Common myeloid progenitor, CD34-positive (primary cell): ENCODE measurements at places on chromosomes 2 and 18.

DNA sequence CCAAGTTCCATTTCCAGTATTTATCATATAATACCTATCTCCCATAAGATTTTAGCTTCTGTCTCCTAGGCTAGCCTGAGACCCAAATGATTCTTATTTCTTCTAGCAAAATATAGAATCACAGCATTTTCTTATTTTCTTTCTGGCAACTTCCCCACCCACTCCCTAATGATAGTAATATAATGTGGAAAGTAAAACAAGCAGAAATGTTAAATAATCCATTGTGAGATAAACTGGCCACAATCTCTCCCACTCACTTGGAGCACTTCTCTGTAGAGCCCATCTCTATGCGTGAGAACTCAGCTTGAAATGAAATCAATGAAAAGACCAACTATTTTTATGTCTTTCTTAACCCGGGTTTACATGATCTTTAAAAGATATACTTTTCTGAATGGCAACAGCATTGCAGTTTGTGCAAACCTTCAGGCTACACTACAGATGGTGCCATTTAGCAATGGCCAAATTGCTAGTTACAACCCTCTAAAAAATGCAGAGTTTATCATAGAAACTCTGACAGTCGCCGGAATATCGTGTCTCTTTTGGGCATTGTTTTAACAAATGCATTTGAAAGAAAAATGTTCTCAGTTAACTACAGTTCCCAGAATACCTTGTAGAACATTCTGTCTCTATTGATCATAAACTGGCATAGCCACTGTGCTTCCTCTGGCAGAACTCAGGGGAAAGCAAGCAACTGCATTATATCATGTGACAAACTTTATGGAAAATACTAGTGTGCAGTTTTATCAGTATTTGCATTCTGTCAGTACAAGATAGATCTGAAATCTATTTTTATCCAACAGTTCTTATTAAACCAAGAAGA is 1407.4 kb upstream of the ZEB2 start:
- no peak overlapping the region for H3K4me3 ChIP-seq
- H3K36me3 ChIP-seq: no peaks in the 10 kb centered on the region
- no peak overlapping the region for H3K27ac ChIP-seq
- H3K27me3 ChIP-seq: no peaks in the 10 kb centered on the region

DNA sequence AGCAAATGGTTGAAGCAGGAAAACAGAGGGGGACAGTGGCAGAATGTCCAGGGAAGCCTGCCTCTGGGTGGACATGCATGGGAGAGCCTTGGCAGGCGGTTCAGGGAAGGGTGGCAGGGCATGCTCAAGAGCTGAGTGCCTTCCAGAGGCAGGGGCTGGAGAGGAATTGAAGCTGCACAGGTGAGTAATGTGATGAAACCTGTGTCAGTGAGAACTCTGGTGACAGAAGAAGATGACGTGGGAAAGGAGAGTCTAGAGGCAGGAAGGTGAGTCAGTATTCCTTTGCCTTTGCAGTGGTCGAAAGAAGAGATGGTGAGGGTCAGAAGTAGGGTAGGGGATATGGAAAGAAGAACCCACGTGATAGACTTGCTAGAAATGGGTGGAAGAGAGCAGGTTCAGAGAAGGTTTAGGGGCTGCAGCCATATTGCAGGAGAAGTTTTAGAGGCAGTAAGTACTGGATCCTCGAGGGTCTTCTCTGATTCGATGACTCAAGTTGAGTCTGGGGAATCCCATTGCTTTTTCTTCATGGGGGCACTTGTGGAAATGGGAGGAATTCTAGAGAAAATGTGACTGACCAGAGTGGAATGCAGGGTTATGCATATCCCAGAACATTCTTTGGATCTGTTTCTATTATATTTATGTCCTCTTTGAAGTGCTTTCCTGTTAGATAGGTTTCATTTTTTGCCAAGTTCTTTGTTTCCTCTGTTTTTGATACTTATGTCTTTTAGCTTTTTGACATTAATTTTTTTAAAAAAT is 37.4 kb downstream of the TMEM87B start:
- H3K4me1 ChIP-seq: no peaks in the 10 kb centered on the region
- H3K4me3 ChIP-seq: no peak overlapping the region
- no peak overlapping the region for H3K27ac ChIP-seq
- no peak for DNase-seq

GRCh38 chr2:125901278-125901677 is 754.7 kb upstream of the GYPC start:
- H3K4me3 ChIP-seq: no peak overlapping the region
- H3K4me1 ChIP-seq: no peaks in the 10 kb centered on the region
- DNase-seq: no peak
- H3K36me3 ChIP-seq: no peaks in the 10 kb centered on the region
- H3K27ac ChIP-seq: no peak overlapping the region

GRCh38 chr2:75186821-75187220 is 12.5 kb downstream of the TACR1 start:
- no peaks in the 10 kb centered on the region for H3K4me1 ChIP-seq
- H3K4me3 ChIP-seq: no peak overlapping the region
- DNase-seq: no peak
- no peaks in the 10 kb centered on the region for H3K36me3 ChIP-seq

DNA sequence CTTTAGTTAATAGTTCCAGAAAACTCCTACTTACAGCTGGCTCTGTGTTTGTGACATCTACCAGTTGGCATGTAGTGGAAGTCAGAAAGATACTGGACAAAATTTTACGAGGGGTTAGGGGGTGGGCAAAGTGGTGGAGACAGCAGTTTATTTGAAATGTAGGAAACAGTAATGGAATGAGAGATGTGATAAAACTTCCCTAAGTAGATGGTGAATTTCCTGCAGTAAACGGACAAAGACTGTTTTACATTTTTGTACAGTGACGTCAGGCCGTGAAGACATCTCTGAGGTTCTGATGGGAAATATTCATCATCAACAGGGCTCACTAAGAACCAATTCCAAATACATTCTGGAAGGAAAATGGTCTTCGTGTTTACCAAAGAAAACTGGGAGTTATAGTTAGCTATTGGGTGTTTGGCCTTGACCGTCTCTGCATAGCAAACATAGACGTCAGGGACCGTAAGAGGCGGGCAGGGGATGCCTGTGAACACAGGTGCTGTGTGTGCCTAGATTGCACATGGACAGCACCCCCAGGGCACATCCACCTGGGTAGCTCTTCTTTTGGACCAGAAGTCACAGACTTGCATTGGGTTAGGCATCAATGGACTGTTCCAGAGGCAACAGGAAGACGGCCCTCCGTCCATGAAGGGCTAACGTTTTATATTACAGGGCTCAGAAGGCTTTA is 131.5 kb downstream of the ZNF516 start:
- H3K27ac ChIP-seq: no peak overlapping the region
- H3K4me3 ChIP-seq: no peak overlapping the region
- peaks cover 12% of the 10 kb centered on the region for H3K36me3 ChIP-seq
- no peaks in the 10 kb centered on the region for H3K4me1 ChIP-seq
- no peak for DNase-seq

- DNase-seq: peak; percentile 65
- no peak overlapping the region for H3K27ac ChIP-seq
- H3K27me3 ChIP-seq: no peaks in the 10 kb centered on the region
- H3K4me1 ChIP-seq: peaks cover 72% of the 10 kb centered on the region
- no peaks in the 10 kb centered on the region for H3K36me3 ChIP-seq
These were observed 203.2 kb downstream of the SH3RF3 start for GRCh38 chr2:109331896-109332848.

GRCh38 chr2:19409046-19409445 is 50.6 kb upstream of the OSR1 start:
- no peaks in the 10 kb centered on the region for H3K27me3 ChIP-seq
- no peak overlapping the region for H3K4me3 ChIP-seq
- no peaks in the 10 kb centered on the region for H3K36me3 ChIP-seq
- no peak for DNase-seq
- no peak overlapping the region for H3K27ac ChIP-seq

DNA sequence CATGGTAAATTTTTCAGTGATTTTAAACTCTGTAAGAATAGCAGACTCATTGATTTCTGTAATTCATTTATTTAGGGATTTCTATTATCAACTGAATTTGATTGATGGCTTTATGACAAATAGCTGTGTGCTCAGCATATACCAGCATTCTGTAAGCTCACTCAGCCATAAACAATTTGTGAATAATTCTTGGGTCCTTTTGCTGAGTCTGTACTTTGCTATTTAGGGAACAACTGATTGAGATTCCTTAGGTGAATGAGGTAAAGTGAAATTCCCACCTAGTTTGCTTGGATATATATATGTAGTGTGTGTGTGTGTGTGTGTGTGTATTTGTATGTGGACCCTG is 76.7 kb upstream of the CAVIN2 start:
- no peak overlapping the region for H3K4me3 ChIP-seq
- H3K36me3 ChIP-seq: no peaks in the 10 kb centered on the region
- H3K4me1 ChIP-seq: no peaks in the 10 kb centered on the region

DNA sequence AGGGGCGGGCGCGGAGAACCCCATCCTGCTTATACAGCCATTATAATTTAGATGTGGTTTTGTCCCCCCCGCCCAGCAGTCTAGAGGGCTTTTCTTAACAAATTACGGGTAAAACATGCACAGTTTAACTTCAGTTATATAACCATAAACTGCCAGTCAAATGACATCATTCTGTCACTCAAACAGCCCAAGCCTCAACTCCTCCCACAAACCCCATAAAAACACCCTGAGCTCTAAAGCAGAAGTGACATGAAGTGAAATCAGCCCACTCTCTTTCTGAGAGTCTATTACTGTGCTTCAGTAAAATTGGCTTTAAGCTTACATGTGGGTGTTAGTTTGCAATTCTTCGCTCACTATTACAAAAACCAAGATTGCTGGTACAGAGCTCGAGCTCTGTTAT is 705.1 kb upstream of the GCFC2 start:
- no peaks in the 10 kb centered on the region for H3K4me1 ChIP-seq
- no peak for DNase-seq
- no peaks in the 10 kb centered on the region for H3K27me3 ChIP-seq
- H3K36me3 ChIP-seq: no peaks in the 10 kb centered on the region
- no peak overlapping the region for H3K27ac ChIP-seq

DNA sequence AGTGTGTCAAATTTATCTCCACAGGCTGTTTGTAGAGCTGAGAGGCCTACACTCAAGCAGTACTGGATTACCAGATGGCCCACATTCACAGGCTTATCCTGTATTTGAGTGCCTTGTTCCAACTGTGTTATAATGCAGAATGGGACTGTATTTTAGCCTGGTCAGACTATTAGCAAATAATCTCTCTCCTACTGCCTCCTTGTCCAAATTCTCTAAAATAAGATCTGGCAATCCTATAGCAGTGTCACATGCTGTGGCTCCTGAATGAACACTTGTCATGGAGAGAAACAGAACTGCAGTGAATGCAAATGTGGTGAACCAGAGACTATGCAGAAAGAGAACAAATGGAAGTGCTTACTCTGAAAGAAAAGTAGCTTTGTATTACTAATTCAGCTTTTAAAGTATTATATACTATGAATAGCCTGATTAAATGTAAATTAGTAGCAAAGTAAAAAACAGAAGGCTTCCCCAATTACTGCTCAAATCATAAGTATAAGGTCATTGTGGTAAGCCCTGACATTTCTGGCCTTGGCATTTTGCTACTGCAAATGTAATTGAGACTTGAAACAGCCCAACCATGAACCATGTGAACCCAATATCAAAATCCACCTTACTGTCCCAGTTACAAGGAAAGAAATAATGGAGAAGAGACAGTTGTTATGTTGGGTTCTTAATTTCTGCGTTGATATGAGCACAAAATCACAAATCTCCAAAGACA is 80.0 kb downstream of the MAP4K3 start:
- no peak overlapping the region for H3K27ac ChIP-seq
- DNase-seq: no peak
- H3K4me3 ChIP-seq: no peak overlapping the region

DNA sequence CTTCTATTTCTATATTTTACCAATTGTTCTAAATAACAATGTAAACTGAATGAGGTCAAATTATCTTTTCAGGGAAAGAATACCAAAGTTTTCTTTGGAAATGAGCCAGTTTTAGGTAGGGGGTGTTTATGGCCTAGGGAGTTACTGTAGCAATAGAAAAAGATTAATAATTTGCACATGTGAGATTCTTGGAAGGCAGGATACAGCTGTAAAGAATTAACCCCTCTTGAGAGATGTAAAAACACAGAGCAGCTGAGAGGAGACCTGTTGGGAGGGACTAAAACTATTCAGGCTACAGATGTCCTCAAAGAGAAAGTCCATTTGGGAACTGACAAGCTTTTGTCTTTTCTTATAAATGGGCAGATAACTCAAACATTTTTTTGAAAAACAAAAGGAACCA is 182.2 kb downstream of the FIGN start:
- no peak for DNase-seq
- no peaks in the 10 kb centered on the region for H3K4me1 ChIP-seq
- no peaks in the 10 kb centered on the region for H3K36me3 ChIP-seq
- H3K27me3 ChIP-seq: no peaks in the 10 kb centered on the region

DNA sequence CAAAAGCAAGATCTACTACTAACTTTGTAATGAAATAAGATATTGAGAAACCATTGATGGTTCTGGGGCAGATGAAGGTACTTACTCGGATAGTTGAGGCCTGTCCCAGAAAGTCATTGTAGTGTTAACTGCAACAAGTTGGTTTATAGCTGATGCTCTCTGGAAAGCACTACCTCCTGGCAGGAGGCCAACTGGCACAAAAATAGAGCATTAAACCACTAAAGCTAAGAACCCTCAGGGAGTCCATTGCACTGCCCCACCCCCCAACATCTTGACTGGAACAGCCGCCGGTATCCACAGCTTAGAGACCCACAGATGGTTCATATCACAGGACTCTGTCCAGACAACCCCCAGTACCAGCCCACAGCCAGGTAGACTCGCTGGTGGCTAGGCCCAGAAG is 552.5 kb upstream of the CRIM1 start:
- H3K4me1 ChIP-seq: no peaks in the 10 kb centered on the region
- no peak overlapping the region for H3K4me3 ChIP-seq
- H3K36me3 ChIP-seq: no peaks in the 10 kb centered on the region
- no peak for DNase-seq

- H3K4me3 ChIP-seq: no peak overlapping the region
- H3K27ac ChIP-seq: no peak overlapping the region
- no peaks in the 10 kb centered on the region for H3K27me3 ChIP-seq
- H3K36me3 ChIP-seq: peaks cover 28% of the 10 kb centered on the region
These were observed 73.1 kb downstream of the MBD2 start for GRCh38 chr18:54151376-54151775.

GRCh38 chr2:219025637-219026585 is 15.4 kb downstream of the CFAP65 start:
- no peaks in the 10 kb centered on the region for H3K27me3 ChIP-seq
- no peak overlapping the region for H3K27ac ChIP-seq
- no peaks in the 10 kb centered on the region for H3K36me3 ChIP-seq
- no peak for DNase-seq
- no peak overlapping the region for H3K4me3 ChIP-seq

GRCh38 chr2:42029171-42029570 is 18.6 kb upstream of the PKDCC start:
- no peak overlapping the region for H3K27ac ChIP-seq
- no peaks in the 10 kb centered on the region for H3K36me3 ChIP-seq
- no peak for DNase-seq
- H3K27me3 ChIP-seq: peaks cover 5% of the 10 kb centered on the region

- no peaks in the 10 kb centered on the region for H3K27me3 ChIP-seq
- DNase-seq: no peak
- H3K4me3 ChIP-seq: no peak overlapping the region
- H3K27ac ChIP-seq: no peak overlapping the region
These were observed 185.2 kb downstream of the SMAD2 start for GRCh38 chr18:47745227-47745626.
